Calu3 (cell line): ENCODE measurements at places on chromosomes 1 and 21.
A peak's percentile ranks its signal among the peaks of the same experiment; 100 is the strongest.

DNA sequence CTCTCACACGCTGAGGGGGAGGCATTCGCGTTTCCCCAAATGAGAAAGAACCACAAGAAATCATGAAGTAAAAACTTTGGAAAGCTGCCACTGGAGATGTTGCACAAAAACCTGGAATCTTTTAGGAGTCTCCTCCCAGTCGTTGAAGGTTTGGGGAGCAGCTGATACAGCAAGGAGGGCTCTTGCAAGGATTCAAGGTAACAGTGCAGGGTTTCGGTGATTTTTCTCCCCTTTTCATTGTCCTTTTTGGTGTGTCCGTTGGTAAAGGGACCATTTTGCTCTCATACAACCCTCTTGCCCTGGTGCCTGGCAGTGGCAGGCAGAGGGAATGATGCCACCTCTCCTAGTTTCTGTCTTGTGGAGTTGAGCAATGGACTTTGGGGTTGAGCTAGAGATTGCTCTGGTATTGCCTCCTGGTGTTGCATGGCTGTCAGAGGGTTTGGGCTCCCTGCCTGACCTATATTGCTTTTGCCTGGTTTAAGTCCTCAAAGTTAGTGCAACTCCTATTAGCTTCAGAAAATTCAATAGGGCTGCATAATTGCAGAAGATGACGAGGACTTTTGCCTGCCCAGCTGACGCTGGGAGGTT lies 872 bp downstream of the BRINP2 start:
- DNase-seq, result no peak

GRCh38 chr1:110065841-110066240 lies 4.6 kb downstream of the ALX3 start:
- no peak for DNase-seq

GRCh38 chr1:39976732-39977131 lies 21.8 kb downstream of the MFSD2A start:
- no peak for DNase-seq

- DNase-seq, result no peak
Observed at GRCh38 chr1:178768423-178768822, 43.4 kb downstream of the RALGPS2 start.

- DNase-seq, result no peak
Observed at GRCh38 chr1:232184561-232185530, 445.1 kb downstream of the SIPA1L2 start.

DNA sequence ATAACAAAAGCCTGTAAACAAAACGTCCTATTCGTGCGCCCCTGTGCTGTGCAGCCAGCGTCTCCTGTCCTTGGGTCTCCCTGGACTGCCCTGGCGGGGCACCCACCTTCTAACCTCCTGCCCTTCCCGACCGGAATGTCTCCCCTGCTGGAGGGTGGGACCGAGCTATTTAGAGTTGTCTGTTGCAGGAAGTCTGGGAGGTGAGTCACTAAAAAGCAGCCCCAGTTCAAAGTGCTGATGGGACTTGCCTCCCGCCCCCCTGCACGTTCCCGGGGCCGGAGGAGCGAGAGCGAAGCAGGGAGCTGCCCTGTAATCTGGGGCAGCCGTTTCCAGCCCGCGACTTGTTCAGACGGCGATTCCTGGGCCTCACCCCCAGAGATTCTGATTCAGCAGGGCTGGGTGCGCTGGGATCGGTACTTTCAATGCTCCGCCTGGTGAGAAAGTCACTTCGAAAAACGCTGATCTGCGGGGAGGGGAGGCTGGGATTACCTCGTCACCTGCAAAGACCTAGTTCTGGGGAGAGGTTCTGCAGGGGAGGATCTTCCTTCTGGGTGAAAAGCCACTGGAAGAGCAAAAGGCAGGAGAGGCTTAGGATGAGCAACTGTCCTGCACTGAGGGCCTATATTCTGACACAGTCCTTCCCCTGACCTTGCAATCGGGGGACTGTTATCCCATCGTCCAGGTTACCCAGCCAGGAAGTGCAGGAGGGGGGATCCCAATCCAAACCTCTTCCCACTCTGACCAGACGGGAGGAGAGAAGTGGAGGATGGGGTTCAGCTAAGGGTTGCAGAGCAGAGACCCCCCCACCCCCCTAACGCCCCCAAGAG lies 1.2 kb upstream of the DHRS3 start:
- DNase-seq, result peak; percentile 75

GRCh38 chr1:61839679-61840078 lies 97.4 kb downstream of the PATJ start:
- no peak for DNase-seq

- no peak for DNase-seq
Observed at GRCh38 chr1:2934642-2935081, 86.6 kb upstream of the ACTRT2 start.

- no peak for DNase-seq
Observed at GRCh38 chr1:47940779-47941178, 56.4 kb downstream of the TRABD2B start.

DNA sequence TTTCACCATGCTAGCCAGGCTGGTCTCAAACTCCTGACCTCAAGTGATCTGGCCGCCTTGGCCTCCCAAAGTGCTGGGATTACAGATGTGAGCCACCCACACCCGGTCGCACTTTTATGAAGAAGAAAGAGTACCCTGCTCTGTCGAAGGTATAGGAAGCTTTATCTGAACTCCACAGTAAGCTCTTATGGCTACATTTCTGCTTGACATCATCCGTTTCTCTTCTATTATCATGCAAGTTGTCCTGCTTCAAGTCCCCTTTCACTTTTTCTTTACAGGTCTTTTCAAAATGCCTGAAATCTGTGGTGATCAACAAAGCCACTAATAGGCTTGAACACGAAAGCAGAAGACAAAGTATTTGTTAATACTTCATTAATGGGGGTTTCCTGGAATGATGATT lies 4.0 kb downstream of the RPE65 start:
- DNase-seq, result no peak

- DNase-seq, result peak; percentile 1
Observed at GRCh38 chr1:71918630-71919029, 363.7 kb downstream of the NEGR1 start.

DNA sequence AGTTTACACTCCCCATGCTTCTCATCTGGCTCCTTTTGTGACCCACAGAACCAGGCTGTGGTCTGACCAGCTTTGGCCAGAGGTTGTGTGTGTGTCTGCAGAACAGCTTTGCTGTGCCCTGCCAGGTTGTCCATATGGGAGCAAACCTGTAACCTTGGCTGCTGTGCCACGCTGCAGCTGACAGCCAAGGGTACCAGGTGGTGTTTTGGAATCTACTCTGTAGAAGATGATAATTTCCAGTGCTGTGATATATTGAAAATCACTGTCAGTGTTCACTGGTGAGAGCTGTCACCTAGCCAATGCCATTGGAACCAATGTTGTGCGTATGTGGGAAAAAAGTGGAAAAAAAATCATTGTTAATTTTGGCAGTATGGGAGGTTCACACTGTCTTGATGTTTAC lies 18.2 kb downstream of the CENPF start:
- no peak for DNase-seq

- no peak for DNase-seq
Observed at GRCh38 chr1:73781251-73781650, 416.7 kb downstream of the LRRIQ3 start.

DNA sequence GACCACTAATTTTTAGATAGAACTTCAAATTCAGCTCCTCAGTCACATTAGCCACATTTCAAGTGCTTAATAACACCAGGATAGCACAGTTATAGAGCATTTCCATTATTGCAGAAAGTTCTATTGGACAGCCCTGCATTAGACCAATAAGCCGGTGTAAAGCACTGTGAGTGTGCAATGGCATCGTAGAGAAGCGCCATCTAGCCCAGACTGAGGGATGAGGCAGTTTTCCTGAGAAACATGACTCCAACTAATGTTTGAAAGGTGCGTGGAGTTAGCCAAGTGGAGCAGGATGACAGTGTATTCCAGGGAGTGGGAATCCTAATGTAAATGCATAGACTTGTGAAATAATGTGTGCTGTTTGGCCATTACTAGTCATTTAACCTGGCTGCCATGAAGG lies 7.7 kb downstream of the RPE65 start:
- no peak for DNase-seq

DNA sequence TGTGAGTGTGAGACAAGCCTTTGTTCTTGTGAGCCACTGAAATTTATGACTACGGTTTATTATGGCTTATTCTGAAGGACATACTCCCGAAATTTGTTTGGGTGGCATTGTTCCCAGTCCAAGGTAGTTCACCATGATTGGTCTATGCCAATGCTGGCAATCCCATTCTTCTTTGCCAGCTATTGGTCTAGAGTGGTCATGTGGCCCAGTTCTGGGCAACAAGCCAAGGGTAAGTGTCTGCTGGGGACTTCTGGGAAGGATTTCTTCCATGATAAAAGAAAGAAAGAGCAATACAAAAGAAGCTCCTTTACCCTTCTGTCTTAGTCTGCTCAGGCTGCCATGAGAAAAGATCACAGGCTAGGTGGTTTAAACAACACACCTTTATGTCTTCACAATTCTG lies 201.6 kb downstream of the SLC35F3 start:
- no peak for DNase-seq

- no peak for DNase-seq
Observed at GRCh38 chr21:14114251-14114650, 96.5 kb downstream of the LIPI start.

DNA sequence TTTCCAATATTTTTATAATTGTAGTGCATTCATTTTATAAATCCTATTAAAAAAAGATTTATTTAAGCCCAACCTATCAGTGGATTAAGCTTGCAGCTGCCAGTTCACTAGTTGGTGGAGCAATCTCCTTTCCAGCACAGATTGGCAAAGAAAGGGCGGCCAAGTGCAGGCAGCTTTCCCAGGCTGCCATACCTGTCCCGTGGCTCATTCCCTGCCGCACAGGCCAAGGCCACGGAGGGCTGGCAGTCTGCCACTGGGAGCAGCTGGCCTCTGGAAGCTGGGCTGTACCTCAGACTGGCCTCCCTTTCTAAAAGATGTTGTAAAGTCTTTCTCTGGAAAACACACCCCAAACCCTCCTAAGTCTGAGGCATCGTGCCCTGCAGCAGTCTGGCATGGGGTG lies 74.2 kb downstream of the SIM2 start:
- peak; percentile 54 for DNase-seq

DNA sequence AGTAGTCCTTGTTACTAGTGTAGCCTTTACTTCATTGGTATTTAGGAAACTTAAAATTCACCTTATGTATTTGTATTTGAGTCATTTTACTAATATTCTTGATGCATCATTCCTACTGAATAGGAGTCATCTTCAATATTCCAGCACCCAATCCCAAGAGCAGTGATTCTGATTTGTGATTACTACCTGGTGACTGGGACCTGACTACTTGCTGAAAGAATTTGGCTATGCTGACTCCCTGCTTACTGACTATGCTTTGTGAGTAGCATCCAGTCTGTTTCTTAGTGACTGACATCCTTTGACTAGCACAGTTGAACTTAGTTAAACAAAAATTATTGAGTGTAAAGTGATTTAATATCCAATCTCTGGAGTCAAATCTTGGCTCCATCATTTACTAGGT lies 129.9 kb upstream of the NEGR1 start:
- DNase-seq, result no peak

GRCh38 chr21:39807738-39808137 lies 59.5 kb upstream of the PCP4 start:
- no peak for DNase-seq

GRCh38 chr1:232744847-232745246 lies 60.4 kb upstream of the MAP10 start:
- no peak for DNase-seq

GRCh38 chr1:92927870-92928269 lies 33.4 kb downstream of the DIPK1A start:
- DNase-seq, result no peak

- no peak for DNase-seq
Observed at GRCh38 chr1:25871086-25871703, 4.3 kb downstream of the PAQR7 start.

GRCh38 chr1:197884173-197884572 lies 18.3 kb upstream of the C1orf53 start:
- no peak for DNase-seq

DNA sequence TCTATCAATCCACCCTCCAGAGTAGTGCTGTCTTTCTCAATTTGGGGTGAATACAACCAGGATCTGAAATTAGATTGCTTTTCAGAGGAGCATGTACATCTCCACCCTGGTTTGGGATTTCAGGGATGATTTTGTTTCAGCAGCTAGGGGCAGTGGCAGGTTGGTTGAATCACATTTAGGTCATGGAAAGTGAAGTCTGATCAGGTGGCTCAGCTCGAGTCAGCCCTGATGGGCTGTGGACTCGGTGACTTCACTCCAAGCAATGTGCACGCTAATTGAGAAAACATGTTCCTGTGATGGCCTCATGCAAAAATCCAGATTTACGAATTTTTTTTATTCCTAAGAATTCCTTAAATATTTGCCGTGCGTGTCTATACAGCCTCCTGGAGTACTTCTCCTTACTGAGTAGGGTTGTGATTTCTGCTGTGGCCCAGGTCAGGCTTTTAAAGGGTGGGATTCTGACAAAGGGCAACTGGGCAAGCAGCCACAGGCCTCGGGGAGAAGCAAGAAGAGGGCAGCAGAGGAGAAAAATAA lies 7.5 kb downstream of the NGF start:
- DNase-seq, result no peak

DNA sequence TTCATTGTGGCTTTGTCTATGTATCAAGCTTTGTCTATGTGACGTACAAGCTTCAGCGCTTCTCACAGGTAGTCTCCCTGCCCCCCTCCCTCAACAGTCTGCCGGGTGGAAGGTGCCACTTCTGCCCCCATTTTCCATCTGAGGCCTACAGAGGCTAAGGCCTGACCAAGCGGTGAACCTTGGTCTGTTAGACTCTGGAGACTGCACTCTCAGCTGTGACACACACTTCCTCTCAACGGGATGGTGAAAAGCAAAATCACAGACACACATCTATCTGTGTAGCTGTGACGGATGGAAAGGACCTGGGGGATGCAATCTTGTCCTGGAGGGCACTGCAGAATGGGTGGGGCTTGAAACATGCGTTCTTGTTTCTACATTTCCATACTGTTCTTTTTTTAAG lies 152.9 kb upstream of the EDN2 start:
- DNase-seq, result no peak

- DNase-seq, result no peak
Observed at GRCh38 chr1:239805851-239806772, 285.6 kb upstream of the FMN2 start.

DNA sequence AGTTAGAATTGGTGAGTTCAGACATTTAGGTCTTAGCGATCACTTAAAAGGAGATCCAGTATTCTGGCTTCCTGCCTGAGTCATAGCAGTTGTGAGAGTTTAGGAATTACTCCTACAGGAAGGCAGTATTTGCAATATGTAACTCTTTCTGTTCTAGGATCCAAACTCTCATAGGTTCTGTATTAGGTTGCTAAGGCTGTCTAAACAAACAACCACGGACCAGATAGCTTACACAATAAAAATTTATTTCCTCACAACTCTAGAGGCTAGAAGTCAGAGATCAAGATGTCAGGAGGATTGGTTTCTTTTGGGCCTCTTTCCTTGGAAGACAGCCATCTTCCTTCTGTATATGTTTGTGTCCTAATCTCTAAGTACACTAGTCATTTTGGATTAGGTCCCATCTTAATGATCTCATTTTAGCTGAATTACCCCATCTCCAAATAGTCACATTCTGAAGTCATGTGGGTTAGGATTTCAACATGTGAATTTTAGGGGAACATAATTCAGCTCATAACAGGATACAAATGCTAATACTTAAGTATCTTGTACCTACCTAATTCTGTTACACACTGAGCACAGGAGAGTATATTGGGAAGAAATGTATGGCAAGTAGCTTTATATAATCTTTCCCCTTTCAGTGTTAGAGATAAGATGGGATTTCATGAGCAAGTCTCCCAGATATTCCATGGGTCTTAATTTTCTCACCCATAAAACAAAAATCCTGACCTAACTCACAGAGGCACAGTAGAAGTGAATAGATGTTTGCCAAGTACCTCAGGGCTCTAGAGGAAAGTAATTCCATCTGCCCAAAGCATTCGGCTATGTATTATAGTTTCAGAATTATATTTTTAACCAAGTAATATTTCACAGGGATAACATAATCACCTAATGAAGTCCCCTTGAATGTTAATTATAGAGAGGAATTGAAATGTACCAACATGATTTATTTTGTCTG lies 144.4 kb downstream of the PTBP2 start:
- DNase-seq, result no peak
